ENCODE measurements at places on chromosomes 12 and 14.

DNA sequence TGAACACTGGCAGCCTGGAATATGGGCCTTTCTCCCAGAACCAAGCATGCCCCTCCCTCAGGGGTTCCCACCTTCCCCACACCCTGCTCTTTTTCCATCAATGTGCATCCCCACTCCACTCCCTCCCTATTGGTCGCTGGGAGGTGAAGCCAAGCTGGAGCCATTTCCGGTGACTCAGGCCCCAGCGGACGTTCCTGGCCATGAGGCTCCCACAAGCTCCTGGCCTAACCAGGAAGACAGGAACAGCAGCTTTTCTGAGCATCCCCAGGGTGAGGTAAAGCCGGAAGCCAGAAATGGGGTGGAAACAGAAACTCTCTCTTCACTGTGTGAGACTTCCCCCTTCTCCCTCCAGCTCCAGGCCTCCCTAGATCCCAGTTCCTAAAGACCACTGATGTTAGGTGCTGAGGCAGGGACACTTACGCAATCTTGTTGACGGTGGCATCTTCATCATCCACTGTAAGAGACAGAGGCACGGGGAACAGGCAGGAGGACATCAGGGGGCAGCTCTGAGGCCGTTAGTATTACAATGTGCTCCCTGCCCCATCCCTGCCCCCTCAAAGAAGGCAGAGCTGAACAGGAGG lies 5.1 kb downstream of the LMBR1L start:
- DNase-seq, result no peak

GRCh38 chr14:22304326-22304725 lies 284.7 kb downstream of the DAD1 start:
- DNase-seq, result no peak

GRCh38 chr12:103519632-103520031 lies 23.9 kb upstream of the C12orf42 start:
- DNase-seq, result no peak

DNA sequence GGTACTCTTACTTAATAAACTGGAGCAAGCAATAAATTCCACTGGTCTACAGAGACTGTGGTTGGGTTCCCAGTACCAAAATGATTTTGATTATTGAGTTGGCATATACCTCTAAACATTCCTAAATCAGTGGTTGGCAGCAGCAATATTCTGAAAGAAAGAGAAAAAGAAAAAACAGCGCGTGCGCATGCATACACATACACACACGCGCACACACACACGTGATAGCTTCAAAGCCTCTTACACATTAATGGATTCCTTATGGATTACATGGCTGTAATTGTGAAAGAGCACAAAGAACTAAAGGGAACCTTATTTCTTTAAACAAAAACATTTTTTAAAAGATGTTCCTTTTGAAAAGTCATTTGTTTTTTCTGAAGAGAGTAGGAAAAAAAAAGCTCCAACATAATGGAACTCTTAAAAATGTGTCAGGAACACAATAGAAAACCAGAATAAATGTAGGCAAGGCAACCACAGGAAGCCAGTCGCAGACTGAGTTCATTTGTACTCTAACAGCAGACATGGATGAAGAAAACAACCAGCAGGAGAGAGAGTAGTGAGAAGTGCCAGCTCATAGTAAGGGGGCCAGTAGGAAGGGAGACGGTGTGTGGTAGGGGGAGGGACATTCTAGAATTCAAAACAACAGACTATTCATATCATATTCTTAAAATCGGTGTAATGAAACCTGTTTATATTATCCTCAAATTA lies 80.0 kb downstream of the DRAM1 start:
- DNase-seq, result no peak

GRCh38 chr14:64806862-64807495 lies 72.7 kb downstream of the SPTB start:
- no peak for DNase-seq

GRCh38 chr14:66432334-66432733 lies 53.8 kb upstream of the CCDC196 start:
- no peak for DNase-seq

GRCh38 chr14:64838656-64839055 lies 41.1 kb downstream of the SPTB start:
- DNase-seq, result no peak

- DNase-seq, result no peak
These were observed 21.7 kb upstream of the VRTN start for GRCh38 chr14:74326369-74327152.

DNA sequence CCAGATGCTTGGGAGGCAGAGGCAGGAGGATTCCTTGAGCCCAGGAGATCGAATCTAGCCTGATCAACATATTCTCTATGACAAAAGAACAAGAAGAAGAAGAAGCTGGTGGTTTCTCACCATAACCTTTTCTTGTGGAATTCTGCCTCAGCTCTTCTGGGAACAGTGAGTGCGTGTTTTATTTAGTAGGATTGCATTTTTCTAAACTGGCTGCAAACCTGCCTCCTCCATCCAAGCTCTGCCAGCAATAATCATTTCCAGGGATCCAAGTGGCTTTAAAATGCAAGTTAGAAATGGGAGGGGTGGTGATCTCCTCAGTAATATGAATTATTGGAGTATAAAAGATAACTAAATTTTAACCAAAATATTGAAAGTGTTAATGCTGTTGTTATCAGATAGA lies 46.1 kb upstream of the MMP17 start:
- no peak for DNase-seq

DNA sequence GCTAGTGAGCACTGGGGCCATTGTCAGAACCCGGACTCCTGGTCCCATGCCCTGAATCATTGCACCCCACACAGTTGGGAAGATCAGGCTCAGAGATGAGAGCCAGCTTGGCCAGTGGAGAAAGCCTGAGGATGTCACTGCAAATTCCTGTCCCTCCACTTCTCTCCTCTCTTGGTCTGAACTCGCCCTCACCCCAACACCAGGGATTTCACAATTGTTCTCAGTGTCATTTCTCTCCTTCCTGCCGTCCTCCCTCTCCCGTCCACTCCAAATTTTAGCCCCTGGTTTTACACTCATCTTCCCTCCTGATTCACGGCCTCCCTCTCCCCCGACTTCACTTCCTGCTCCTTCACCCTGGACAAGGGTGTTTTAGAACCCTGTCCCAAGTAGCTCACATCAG lies 11.1 kb downstream of the KRT75 start:
- DNase-seq, result no peak

DNA sequence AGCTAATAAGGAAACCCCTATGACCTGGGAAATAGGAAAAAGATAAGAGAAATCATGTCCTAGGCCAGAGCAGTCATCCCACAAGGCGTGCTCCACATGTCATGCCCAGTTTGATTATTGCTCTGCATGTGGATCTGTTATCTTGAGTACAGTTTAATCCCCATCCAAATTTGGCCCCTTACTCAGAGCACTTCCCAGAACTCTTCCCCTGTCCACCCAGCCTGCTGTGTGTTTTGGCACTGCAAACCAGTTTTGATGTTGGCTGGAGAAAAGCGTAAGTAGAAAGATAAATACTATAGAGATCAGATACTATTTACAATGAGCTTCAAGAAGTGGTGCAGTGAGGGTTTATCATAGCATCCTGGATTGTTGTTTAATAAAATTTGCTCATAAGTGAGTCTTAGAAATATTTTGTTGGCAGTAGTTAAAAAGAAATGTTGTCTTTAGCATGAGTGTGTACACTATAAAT lies 83.8 kb downstream of the PTPRB start:
- no peak for DNase-seq

- DNase-seq, result peak; percentile 43
These were observed 133.5 kb downstream of the CPNE8 start for GRCh38 chr12:38771871-38772270.

GRCh38 chr14:28813810-28814209 lies 47.2 kb downstream of the FOXG1 start:
- DNase-seq, result no peak

DNA sequence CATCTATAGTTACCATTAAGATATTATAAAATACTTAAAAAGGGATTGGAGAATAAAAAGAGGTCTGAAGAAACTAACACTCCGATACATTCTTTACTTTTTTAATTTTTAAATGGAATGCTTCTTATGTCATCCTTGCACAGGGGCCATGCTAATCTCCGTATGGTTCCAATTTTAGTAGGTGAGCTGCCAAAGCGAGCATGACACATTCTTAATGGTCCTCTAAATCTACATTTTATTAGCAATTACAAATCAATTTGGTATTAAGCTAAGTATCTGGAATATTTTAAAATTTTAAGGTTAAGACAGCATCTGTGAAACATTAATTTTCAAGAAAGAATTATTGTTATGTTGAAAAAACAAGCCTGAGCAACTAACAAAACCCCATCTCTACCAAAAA lies 6.2 kb upstream of the ARID4A start:
- no peak for DNase-seq

DNA sequence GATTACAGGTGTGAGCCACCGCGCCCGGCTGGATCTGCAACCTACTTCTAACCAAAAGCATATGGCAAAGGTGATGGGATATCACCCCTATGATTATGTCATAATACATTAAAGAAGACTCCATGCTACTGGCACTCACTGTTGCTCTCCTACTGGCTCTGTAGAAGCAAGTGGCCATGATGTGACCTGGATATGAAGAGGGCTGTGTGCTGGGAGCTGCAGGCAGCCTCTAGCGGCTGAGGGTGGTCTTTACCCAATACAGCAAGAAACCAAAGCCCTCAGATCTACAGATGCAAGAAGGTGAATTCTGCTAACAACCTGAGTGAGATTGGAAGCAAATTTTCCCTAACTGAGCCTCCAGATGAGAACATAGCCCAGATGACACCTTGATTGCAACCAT lies 34.2 kb upstream of the TRIM9 start:
- no peak for DNase-seq

DNA sequence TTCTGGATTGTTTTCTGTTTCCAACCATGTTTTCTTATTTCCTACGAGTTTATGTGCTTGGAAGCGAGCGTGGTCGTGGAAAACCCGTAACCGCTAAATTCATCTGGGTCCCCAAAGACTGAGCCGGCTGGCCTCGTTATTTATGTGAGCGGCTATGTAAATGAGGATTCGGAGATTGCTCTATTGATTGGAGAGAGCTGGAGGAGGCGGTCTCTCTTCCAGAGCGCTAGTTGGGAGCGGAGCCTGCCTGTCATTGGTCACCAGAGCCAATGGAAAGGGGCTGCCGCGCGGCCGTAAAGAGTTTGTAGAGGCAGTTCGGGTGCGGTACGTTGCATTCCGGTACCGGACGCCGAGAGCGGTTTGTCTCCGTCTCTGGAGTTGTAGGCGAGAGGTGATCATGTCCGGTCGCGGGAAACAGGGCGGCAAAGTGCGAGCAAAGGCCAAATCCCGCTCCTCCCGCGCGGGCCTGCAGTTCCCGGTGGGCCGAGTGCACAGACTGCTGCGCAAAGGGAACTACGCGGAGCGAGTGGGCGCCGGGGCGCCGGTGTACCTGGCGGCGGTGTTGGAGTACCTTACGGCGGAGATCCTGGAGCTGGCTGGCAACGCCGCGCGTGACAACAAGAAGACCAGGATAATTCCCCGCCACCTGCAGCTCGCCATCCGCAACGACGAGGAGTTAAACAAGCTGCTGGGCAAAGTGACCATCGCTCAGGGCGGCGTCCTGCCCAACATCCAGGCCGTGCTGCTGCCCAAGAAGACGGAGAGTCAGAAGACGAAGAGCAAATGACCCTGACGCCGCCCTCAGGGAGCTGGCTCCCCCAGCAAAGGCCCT lies 29.0 kb downstream of the WBP11 start:
- DNase-seq, result peak; percentile 96

DNA sequence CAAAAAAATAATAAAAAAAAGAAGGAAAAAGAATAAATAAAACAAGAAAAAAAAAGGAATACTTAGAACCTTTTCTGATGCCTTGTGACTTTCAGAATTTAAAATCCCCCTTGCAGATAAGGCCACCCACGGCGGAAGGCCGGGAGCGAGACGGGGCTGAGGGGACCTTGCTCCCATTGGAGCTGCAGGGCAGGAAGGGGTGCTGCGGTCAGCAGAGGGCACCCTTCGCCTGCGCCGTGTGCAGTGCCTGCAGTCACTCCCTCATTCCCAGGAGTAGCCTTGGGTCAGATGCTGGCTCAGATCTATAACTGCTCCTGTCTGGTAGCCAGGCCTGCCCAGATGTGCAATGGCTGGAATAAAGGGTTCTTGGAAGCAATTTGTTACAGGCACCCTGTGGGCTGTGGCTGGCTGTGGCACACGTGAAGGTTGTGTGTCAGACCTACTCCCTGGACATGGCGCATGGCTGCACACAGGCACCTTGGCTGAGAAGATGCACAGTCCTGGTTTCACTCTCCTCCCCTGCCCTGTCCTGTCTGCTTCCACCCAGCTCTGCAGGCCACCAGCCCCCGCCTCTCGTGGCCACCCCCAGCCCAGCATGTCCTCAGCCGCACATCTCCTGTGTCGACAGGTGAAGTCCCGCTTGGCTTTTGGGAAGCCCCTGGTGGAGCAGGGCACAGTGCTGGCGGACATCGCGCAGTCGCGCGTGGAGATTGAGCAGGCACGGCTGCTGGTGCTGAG lies 13.4 kb upstream of the ALDH2 start:
- no peak for DNase-seq

GRCh38 chr14:90698379-90698869 lies 117.8 kb downstream of the TTC7B start:
- no peak for DNase-seq

GRCh38 chr14:32601906-32602305 lies 272.8 kb downstream of the AKAP6 start:
- DNase-seq, result no peak

DNA sequence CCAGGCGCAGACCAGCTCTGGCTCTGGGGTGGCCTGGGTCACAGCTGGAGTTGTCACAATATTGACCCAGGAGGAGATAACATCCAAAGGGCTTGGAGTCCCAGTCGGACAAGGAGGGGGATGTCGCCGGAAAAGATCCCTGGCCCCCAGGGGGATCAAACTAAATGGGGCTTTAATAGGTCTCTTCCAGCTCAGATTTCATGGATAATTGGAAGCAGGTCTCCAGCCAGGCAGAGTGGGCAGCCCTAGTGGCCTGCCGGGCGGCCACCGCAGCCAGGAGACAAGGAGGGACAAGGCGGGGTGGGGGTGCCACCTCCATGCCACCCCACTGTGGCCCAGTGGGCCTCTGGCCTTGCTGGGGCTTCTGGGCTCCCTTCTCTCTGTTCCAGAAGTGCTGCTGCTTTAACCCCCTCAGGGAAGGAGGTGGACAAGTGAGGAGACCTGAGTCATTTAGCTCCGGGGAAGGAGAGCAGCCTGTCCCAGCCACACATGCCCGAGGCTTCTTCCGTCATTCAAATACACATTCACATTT lies 23.1 kb upstream of the PGF start:
- no peak for DNase-seq

GRCh38 chr12:26857465-26858176 lies 24.6 kb upstream of the ITPR2 start:
- DNase-seq, result no peak

GRCh38 chr12:131832321-131833231 lies 4.4 kb downstream of the MMP17 start:
- no peak for DNase-seq

All from activated CD4-positive, alpha-beta T cell treated with anti-CD3 and anti-CD28 coated beads, Interleukin-2, Interleukin-4, amounts not matched to agents 100 ng/mL and 50 ng/mL, durations not matched to agents 16 hours and 8 hours (primary cell).